ENCODE measurements at places on chromosomes 12 and 14.

DNA sequence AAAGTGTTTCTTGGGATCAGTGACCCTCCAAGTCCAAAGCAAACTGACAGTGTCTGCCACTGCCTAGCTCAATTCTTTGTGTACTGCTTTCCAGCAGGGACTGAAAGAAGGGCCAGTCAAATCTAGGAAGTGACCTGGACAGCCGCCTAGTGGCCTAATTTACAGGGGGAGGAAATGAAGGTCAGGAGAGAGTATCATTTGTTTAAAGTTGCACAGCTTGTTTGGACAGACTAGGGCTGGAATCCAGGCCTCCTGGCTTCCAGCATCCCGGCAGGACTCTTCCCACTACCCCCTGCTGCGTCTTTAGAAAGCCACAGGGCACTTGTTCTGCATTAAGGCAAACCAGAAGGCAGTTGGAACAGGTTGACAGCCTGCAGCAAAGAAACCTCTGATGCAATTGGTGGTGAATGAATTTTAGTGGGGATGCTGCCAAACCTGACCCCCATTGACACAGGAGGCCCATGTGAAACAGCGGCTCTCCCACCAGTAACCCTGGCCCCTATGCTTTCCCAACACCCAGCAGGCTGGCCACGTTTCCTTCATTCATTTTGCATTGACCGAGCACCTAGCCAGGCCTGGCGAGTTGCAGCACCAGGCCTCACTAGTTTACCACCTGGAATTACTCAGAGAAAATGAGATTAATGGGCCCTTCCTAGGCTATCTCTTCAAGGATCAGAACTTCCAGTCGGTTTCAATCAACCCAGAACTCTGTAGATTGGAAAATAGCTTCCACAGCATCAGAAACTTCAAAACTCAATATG lies 28.2 kb downstream of the GALNT16 start:
- H3K27ac ChIP-seq, result peak overlapping the region; percentile 58
- no peak for DNase-seq
- no peaks in the 10 kb centered on the region for H3K27me3 ChIP-seq

DNA sequence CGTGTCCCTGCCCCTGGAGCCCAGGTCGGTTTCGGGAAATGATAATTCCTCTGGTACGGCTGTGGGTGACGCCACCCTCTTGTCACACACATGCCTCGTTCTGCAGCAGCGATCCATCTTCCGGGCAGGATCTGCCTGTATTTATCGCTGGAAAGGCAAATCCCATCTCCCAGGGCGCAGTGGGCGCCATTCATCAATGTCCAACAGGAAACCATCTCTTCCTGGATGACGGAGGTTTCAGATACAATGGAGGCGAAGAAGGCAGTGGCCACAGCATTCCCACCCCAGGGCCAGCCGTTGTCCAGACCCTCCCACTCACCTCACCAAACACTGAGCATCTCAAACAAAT lies 74.2 kb downstream of the NOC4L start:
- DNase-seq, result no peak
- H3K36me3 ChIP-seq, result no peaks in the 10 kb centered on the region
- H3K4me1 ChIP-seq, result no peaks in the 10 kb centered on the region
- no peak overlapping the region for H3K27ac ChIP-seq
- no peak overlapping the region for H3K4me3 ChIP-seq

GRCh38 chr14:95597784-95598211 lies 62.9 kb downstream of the GLRX5 start:
- H3K27me3 ChIP-seq, result no peaks in the 10 kb centered on the region
- no peak overlapping the region for H3K27ac ChIP-seq
- H3K36me3 ChIP-seq, result no peaks in the 10 kb centered on the region
- DNase-seq, result no peak
- H3K4me1 ChIP-seq, result no peaks in the 10 kb centered on the region
- H3K4me3 ChIP-seq, result no peak overlapping the region

DNA sequence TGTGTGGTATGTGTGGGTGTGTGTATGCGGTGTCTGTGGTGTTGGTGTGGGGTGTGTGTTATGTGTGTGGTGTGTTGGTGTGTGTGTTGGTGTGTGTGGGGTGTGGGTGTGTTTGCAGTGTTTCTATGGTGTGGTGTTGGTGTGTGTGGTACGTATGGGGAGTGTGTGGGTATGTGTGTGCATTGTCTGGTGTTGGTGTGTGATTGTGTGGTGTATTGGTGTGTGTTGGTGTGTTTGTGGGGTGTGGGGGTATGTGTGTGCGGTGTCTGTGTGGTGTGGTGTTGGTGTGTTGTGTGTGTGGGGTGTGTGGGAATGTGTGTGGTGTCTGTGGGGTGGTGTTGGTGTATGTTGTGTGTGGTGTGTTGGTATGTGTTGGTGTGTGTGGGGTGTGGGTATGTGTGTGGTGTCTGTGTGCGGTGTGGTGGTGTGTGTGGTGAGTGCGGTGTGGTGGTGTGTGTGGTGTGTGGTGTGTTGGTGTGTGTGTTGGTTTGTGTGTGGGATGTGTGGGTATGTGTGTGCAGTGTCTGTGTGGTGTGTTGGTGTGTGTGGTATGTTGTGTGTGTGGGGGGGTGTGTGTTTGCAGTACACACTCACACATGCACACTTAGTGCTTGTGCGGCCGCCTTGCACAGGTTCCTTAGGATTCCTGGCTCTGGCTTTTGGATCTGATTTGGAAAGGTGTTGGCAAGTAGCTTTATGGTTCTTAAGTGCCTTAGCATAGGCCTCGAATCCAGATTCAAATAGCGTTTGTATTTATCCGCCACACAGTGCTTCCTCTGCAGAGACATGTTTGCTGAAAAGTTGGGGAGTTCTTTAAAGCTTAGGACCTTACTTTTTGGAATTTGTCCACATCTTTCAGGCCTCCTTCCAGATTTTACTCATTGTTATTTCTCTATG lies 16.4 kb downstream of the MLXIP start:
- H3K27ac ChIP-seq, result no peak overlapping the region
- no peak for DNase-seq
- H3K4me3 ChIP-seq, result no peak overlapping the region
- H3K27me3 ChIP-seq, result no peaks in the 10 kb centered on the region

- no peak for DNase-seq
- H3K27ac ChIP-seq, result no peak overlapping the region
- H3K27me3 ChIP-seq, result no peaks in the 10 kb centered on the region
- no peaks in the 10 kb centered on the region for H3K4me1 ChIP-seq
- no peak overlapping the region for H3K4me3 ChIP-seq
Observed at GRCh38 chr12:18676141-18676540, 61.7 kb downstream of the PLCZ1 start.

Data from spleen (tissue), 13 donors.